ENCODE measurements at places on chromosomes 2 and 18.

GRCh38 chr2:178514664-178515063, 34.4 kb downstream of the PLEKHA3 start:
- no peak for DNase-seq

DNA sequence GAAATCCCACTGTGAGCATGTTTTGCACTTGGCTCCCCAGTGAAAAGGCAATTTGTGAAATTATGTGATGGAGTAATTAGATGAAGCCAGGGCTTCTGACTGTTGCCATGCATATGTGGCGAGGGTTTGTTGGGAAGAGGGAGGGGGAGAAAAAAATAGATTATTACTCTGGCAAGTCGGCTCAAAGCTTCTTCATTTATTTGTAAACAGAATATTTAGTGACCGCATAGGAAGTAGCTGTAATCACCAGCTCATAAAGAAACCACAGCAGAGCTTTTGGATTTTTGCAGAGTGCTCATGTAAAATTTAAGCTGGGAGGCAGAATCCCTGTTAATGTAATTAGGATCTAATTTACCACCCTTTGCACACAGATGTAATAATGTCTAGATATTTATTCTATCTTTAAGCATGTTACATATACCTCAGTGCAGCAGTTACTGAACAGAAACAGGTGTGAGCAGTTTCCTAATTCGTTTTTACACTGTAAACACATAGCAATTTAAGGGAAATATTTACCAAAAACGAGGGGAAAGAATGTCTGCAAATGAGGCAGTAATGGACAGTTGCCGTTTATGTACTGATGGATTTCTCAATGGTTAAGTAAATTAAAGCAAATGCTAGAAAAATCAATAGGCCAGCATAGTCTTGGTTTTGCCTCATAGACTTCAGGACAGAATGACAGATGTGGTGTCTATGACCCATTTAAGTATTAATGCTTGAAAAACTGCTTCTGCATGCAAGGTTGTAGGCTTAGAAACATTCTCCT, 87.9 kb downstream of the MEIS1 start:
- no peak for DNase-seq

DNA sequence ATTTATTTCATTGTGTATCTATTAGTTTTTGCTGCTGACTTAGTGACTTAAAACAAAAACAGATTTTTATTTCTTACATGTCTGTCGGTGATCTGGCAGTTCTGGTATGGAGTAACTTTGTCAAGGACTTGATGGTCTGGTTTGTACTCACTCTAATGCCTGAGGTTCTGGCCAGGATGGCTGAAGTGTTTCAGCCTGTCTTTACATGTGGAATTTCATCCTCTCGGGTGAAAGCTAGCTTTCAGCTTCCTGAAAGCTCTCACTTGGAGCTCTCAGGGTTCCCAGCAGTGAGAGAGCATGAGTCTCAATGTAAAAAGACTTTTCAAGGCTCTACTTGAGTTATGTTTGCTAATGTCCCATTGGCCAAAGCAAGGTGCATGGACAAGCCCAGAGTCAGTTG, 216.4 kb downstream of the NR4A2 start:
- DNase-seq = no peak

DNA sequence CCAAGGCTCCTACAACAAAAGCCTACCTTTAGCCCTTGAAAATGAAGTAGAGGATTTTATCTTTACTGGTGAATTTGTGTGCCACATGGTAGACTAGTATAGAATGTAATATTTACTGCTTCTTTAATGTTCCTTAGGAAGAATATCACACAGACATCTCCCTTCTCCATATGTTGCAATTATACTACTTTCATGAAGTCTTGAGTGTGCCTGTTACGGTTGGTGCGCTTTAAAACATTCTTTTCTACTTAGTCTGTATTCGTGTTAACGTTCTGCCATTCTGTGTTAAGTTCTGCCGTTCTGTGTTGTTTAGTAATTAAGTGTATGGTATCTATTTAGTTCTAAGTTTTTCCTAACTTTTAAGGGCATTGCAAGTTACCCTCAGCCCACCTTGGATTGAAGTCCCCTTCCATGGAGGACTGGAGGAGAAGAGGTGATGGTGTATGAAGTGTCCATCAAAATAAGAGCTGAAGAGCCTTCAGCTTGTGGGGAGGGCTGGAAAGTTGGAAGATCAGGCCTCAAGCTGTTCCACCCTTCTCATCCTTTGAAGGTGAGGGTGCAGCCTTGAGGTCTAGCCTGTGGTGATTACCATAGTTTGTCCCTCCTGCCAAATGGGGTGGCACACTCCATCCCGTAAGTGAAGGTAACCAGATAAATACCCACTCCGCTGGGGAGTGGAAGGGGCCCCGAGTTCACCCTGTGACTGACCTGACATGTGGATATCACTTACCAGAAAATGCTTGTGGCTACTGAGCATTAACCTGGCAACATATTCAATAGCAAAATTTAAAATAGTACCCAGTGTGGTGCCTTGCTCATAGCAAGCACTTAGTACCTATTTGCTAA, 131.3 kb downstream of the SPTBN1 start:
- DNase-seq = no peak

GRCh38 chr18:40624959-40625358, 1330.1 kb upstream of the PIK3C3 start:
- DNase-seq = no peak

DNA sequence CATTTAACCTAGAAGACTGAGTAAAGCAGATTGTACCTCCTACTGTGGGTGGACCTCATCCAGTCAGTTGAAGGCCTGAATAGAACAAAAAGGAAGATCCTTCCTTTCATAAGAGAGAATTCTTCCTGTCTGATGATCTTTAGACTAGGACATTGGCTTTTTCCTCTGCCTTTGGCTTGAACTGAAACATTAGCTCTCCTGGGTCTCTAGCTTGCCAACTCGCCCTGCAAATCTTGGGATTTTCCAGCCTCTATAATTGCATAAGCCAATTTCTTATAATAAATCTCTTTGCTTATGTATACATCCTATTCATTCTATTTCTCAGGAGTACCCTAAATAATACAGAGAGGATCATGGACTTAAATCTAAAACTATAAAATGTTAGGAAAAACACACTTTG, 6.2 kb upstream of the KDSR start:
- no peak for DNase-seq

GRCh38 chr18:76530846-76531245, 35.8 kb upstream of the ZNF516 start:
- no peak for DNase-seq

DNA sequence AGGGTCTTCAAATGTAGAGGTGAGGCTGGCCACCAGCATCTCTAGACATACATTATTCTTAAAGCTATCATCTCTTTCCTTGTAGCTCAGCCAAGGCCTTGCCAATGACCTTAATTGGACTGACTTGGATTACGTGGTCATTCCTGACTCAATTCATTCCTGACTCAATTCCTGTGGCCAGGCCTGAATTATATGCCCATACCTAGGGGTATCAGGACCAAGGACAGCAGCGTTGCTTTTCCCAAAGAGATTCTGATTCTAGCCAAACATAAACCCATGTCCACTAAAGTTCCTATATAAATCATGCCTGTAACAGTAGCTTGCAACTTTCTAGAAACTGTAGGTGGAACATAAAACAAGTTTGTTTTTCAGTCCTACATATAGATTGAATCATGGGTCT, 231.7 kb downstream of the ARL6IP6 start:
- no peak for DNase-seq
